SK-N-SH (cell line): ENCODE measurements at places on chromosomes 7 and 10. TPM values are rescaled to one million over a fixed set of nuclear protein-coding genes. Genes with fewer than 3 reads are reported as not detected.
A peak's percentile ranks its signal among the peaks of the same experiment; 100 is the strongest.

GRCh38 chr10:52027055-52027705, 286.9 kb upstream of the DKK1 start:
- H3K4me1 ChIP-seq = no peaks in the 10 kb centered on the region; the same call in 1 of the 2 replicates
- no peaks in the 10 kb centered on the region for H3K27me3 ChIP-seq
- no peak overlapping the region for H3K27ac ChIP-seq
- no peak overlapping the region for H3K4me3 ChIP-seq

GRCh38 chr7:25877802-25878789, 273.9 kb upstream of the NFE2L3 start:
- peaks cover 32% of the 10 kb centered on the region for H3K27me3 ChIP-seq
- no peak overlapping the region for H3K4me3 ChIP-seq
- H3K36me3 ChIP-seq = no peaks in the 10 kb centered on the region
- DNase-seq = no peak
- H3K4me1 ChIP-seq = no peaks in the 10 kb centered on the region
- H3K27ac ChIP-seq = no peak overlapping the region

DNA sequence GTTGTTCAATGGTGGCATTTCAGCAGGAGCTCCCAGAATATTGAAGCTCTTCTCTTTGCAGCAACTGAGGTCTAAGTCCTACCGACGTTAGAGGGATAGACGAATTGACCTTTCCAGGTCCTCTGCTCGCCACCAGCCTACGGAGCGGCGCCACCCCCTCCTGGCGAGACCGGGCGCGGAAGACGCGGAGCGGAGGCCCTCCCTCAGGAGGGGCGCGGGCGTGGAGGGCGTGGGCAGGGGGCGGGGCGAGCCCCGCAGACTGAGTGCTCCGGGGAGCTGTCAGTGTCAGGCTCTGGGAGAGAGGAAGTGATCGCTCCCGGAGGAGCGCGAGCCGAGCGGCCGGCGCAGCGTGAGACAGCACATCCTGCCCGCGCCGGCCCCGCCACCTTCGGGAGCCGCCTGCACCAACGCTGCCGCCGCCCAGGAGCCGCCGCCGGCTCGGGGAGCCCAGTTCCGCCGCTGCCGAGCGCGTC, at the start of gene DYNC1I1:
Gene DYNC1I1 (plus strand): TSS at position 257 of the 473 bp plus-strand sequence. CDS start 32,176 bp downstream, outside the sequence.
- H3K4me1 ChIP-seq = peaks cover 4% of the 10 kb centered on the region; the same call in 1 of the 2 replicates
- no peak within 1 kb of the TSS for H3K27ac ChIP-seq
- DNase-seq = peak; percentile 94
- peak within 1 kb of the TSS; percentile 56 for H3K4me3 ChIP-seq
- H3K27me3 ChIP-seq = peaks cover 8% of the 10 kb centered on the region; the same call in 1 of the 2 replicates

GRCh38 chr7:89401099-89401498, 605.6 kb upstream of the TEX47 start:
- H3K27ac ChIP-seq = no peak overlapping the region
- DNase-seq = no peak
- H3K4me3 ChIP-seq = no peak overlapping the region
- no peaks in the 10 kb centered on the region for H3K27me3 ChIP-seq
- H3K4me1 ChIP-seq = no peaks in the 10 kb centered on the region

- H3K4me3 ChIP-seq = no peak overlapping the region
- no peak for DNase-seq
- no peaks in the 10 kb centered on the region for H3K36me3 ChIP-seq
- 0 out of 2 replicates have a peak, but pooled peaks cover 4% of the 10 kb centered on the region for H3K4me1 ChIP-seq
- H3K27ac ChIP-seq = no peak overlapping the region
Observed at GRCh38 chr7:131652194-131652593, 95.8 kb upstream of the PODXL start.

DNA sequence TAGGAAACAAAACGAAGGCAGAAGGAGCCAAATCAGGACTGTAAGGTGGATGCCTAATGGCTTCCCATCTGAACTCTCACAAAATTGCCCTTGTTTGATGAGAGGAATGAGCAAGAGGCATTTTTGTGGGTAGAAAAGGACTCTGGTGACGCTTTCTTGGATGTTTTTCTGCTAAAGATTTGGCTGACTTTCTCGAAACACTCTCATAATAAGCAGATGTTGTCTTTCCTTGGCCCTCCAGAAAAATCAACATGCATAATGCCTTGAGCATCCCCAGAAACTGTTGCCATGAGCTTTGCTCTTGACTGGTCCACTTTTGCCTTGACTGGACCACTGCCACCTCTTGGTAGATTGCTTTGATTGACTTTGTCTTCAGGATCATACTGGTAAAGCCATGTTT, 13.5 kb downstream of the PTPN12 start:
- peaks cover 60% of the 10 kb centered on the region for H3K36me3 ChIP-seq
- no peak overlapping the region for H3K4me3 ChIP-seq
- H3K27ac ChIP-seq = no peak overlapping the region
- DNase-seq = no peak
- no peaks in the 10 kb centered on the region for H3K4me1 ChIP-seq

- no peak overlapping the region for H3K4me3 ChIP-seq
- H3K27me3 ChIP-seq = no peaks in the 10 kb centered on the region
- H3K4me1 ChIP-seq = peaks cover 19% of the 10 kb centered on the region; the same call in 1 of the 2 replicates
- no peaks in the 10 kb centered on the region for H3K36me3 ChIP-seq
Observed at GRCh38 chr7:141463986-141464385, 87.2 kb upstream of the AGK start.

Gene TEX47
- not detected in 2 replicates for polyA plus RNA-seq

Gene GPER1
- polyA plus RNA-seq = 4.0 and 6.4 TPM in 2 replicates
